Stimulated activated CD8-positive, alpha-beta memory T cell treated with anti-CD3 and anti-CD28 coated beads, Interleukin-7, amount 100 ng/mL, for 48 hours (primary cell): ENCODE measurements at places on chromosomes 5 and 9.

DNA sequence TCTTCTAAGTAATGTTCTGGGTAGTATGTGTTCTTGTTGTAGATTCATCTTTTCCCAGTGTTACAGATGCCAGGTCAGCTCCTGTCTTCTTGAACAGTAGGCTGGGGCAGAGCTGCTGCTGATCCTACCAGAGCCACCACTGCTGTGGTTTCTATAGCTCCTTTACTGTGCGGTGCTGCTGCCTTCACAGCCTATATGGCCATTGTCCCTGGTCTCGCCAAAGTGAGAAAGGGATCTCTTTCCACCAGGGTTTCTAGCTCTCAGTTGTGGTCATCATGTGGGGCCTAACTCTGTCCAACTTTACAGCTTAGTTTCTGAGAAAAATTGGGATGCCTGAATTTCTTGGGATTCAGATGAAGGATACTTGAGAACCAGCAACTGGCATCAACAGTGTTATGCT, 70.9 kb upstream of the CER1 start:
- DNase-seq: no peak

DNA sequence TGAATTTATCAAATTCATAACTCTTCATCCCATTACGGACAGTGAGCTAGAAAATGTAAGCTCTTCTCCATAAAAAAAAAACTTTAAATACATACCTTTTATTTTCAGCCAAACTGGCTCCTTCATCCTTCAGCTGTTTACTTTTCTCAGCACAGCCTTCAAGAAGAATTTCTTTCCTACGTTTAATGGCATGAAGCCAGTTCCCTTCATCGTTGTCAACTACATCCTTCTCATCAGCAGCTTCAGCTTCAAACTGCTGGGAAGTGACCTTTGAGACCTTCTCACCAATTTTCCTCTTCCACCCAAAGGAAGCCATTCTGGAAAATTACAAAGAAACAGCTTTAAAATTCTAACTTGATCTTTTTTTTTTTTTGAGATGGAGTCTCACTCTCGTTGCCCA, 9.1 kb downstream of the TTC33 start:
- DNase-seq: no peak

DNA sequence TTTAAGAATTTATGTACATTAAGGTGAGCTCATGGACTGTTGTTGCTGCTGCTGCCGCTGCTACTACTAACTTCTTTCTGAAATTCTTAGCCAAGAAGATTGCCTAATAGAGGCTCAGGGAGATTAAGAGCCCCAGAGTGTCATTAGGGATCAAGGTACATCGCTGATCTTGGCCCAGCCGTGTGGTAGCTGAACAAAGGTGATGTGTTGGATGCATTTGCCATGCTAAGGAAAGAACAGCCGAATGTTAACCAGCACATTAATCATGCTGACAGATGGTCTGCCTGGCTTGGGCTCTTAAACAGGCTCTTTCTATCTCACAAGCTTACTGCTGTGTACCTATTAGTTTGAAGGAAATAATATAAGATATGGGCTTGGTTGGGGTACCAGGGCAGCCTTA, 137.1 kb downstream of the KCTD16 start:
- DNase-seq: no peak

DNA sequence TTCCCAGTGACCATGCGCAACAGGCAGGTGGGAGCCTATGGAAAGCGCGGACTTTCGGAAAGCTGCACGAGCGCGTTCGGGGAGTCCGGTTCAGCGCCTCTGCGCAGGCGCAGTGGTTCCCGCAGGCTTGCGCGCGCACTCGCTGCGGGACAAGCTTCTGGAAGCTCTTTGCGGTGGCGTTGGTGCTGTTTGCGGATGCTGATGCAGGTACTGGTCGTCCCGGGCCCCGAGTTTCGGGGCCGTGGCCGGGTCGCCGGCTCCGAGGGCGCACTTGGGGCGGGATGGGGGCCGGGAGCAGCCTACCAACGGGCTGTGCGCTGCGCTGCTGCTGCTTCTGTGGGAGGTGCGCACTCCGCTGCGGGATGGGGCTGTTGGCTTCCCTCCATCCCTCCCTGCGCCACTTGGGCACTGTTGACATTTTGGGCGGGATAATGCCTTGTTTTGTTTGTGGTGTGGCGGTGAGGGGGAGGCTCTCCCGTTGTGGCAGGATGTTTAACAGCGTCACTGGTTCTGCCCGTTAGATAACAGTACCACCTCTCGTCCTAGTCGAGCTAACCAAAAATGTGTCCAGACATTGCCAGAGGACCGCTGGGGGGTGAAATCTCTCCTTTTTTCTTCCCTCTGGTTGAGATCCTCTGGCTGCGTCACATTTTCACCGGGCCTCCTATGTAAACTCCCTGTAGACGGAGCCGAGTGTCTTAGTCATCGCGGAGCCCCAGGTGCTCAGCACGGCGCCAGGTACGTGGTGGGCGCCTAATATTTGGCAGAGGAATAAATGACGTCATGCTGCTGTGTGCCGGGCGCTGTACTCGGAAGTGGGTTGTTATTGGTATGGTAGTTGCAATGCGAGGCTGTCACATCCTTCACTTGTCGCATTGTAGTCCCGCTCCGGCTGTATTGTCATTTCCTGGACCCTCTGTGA, at the start of gene ZNF483:
TSS of gene ZNF483 (plus strand) at position 124 of the 922 bp plus-strand sequence. CDS start 2,217 bp downstream, outside the sequence.
- DNase-seq: peak; percentile 36

DNA sequence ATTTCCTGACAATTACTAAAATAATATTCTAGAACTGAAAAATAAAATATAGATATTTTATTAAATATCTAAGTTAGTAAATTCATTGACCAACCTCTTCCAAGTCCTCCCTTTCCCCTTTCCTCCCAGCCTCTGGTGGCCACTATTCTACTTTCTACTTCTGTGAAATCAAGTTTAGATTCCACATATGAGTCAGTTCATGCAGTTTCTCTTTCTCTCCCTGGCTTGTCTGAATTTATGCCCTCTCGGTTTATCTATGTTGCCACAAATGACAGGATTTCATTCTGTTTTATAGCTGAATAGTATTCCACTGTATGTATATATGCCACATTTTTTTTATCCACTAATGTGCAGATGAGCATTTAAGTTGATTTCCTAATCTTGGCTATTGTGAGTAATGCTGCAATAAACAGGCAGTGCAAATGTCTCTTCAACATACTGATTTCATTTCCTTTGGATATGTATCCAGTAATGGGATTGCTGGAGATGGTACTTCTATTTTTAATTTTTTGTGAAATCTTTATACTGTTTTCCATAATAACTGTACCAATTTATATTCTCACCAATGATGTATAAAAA, 52.3 kb downstream of the WDR36 start:
- no peak for DNase-seq

GRCh38 chr9:87657190-87657589, 68.7 kb upstream of the CTSL start:
- DNase-seq: no peak

DNA sequence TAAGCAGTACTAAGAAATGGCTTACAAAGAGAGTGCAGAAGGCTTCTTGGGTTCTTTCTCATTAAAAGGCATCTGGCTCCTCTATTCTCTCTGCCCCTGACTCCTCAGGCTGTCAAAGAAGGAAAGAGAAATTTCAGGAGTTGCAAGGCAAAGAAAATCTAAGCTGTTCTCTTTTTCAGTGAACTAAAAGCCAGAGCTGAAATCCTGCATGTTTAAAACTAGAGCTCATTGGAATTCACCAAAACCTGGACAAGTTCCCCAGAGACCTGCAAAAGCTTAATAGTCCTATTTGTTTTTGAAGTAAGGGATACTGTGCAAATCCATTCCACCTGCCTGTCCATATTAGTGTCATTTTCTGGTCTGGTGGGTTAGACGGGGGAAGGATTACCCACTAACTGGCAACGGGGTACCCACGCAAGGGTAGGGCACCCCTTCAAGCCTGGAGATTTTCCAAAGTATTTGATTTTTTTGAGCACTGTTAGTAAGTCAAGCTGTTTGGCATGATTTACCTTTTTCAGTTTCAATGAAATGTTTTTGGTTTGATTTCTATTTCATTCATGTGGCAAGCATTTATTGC, 179.3 kb downstream of the FSTL4 start:
- DNase-seq: no peak

GRCh38 chr9:134570711-134571325, 70.8 kb upstream of the COL5A1 start:
- no peak for DNase-seq

GRCh38 chr9:32384002-32384363, 460 bp upstream of the ACO1 start:
- DNase-seq: no peak

- DNase-seq: no peak
These were observed 37.0 kb downstream of the B4GALT1 start for GRCh38 chr9:33129886-33130881.

DNA sequence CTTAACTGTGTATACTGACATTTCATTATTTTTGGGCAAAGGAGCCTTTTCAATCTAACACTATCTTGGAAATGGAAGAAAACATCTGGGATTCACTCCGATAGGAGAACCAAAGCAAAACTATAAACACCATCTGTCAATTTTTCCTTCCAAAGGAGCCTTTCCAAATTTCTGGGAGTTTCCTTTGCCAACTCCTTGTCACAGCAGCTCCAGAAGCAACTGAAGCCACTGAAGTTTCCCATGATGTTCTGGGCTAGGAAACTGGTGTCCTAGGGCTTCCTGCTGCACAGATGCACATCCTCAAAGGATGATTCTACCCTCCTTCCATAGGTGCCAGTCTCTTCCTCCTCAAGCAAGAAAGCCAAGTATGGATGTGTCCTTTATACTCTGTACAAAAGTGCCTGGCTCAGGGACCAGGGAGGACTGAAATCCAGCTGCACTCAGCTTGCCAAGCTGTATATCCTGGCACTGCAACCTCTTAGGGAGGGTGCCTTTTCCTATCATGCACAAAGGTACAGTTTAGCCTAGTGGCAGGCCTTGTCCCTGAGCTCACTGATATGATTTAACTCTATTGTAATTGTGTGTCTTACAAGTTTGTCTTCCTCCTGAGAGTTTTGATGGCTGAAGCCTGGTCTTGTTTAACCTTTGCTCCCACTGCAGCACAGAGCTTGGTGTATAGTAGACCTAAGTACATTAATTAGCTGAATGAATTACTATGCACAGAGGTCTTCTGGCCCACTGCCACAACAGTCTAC, 8.4 kb upstream of the UBAP1 start:
- no peak for DNase-seq

GRCh38 chr9:3401221-3401954, 124.4 kb downstream of the RFX3 start:
- no peak for DNase-seq

DNA sequence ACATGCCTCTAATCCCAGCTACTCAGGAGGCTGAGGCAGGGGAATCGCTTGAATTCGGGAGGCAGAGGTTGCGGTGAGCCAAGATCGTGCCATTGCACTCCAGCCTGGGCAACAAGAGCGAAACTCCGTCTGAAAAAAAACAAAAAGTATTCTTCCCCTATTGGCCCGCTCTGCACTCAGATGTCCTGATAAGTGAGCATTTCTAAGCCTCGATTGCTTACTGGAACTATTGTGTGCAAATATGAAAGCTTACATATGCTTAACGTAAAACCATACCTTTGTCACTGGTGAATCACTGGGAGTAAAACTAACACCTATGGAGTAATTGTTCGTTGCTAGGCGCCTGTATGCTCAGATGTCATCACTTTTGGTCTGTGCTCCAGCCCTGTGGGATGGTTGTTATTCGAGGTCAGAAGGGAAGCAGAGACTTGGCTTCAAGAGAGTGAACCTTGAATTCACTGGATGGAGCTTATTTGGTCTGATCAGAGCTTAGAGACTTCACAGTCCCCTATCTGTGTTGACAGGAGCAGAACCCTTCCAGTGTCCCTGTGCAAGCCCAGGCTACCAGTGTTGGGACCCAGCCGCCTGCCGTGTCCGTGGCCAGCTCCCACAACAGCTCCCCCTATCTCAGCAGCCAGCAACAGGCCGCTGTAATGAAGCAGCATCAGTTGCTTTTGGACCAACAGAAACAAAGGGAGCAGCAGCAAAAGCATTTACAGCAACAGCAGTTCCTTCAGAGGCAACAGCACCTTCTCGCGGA, 25.3 kb upstream of the LTC4S start:
- no peak for DNase-seq

GRCh38 chr5:88235828-88236227, 32.8 kb downstream of the TMEM161B start:
- DNase-seq: no peak

- DNase-seq: peak; percentile 65
These were observed at the start of gene RABL6 for GRCh38 chr9:136807281-136808074. Gene RABL6, plus strand, starts transcription at chr9:136807948. Its CDS starts 249 bp downstream, at chr9:136808197.
